Mesendoderm (in vitro differentiated cells): ENCODE measurements at places on chromosomes 11 and 22.

GRCh38 chr11:82577246-82577645, 156.4 kb downstream of the FAM181B start:
- DNase-seq, result no peak

GRCh38 chr11:23897453-23898286, 599.2 kb upstream of the LUZP2 start:
- DNase-seq, result no peak

DNA sequence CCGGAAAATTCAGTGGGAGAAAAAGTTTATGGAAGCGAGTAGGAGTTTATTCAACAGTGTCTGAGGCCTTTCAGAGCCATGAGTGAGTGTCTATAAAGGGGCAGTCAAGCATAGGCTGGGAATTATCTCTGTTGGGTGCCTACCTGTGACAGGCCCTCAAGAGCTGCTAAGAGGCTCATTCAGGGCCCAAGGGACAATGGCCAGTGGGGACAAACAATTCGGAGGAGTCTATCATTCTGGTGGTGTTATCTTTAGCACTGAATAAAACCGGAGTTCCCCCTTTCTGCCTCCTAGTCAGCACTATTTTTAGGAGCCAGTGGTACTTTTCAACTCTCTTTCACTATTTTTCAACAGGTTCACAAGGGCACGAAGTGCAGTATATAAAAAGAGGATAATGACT, 89.5 kb upstream of the HTATIP2 start:
- DNase-seq, result peak; percentile 19

DNA sequence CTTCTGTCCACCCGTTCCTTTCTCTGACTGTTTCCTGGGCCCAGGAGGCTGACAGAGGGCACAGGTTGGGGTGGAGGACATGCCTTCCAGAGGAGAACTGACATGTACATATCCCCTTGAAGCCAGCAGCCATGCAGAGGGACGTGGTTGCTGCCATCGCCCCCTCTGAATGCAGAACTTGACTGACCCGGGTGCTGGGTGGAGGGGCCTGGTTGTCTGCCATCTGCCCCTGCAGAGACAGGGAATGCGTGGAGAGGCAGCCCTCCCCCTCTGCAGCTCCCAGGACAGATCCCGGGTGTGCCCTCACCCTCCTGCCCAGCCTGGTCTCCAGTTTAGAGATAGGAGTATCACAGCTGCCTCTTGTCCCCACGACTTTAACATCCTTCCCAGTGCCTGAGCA, 383.0 kb upstream of the B3GAT1 start:
- no peak for DNase-seq

GRCh38 chr11:118138839-118139420, 13.7 kb downstream of the SCN4B start:
- DNase-seq, result no peak

- peak; percentile 75 for DNase-seq
Observed at GRCh38 chr22:45216133-45217003, 24.3 kb downstream of the KIAA0930 start.

DNA sequence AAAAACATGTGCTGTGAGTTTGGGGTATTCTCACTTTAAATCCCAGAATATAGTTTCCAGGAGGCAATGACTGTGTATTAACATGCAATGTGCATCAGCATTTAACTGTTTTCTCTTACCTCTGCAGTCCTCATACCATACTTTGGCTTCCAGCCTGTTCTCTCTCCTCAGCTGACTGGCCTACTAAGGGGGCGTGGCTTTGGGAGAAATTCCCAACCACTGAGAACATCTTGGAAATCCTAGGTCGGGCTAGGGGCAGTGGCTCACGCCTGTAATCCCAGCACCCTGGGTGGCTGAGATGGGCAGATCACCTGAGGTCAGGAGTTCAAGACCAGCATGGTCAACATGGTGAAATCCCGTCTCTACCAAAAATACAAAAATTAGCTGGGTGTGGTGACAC, 13.5 kb upstream of the ZC3H12C start:
- DNase-seq, result peak; percentile 60

- no peak for DNase-seq
Observed at GRCh38 chr11:4863876-4864275, 14.9 kb upstream of the OR51S1 start.

GRCh38 chr22:39556970-39557841, 13.3 kb upstream of the CACNA1I start:
- no peak for DNase-seq

GRCh38 chr11:3684129-3684818, 13.1 kb upstream of the CHRNA10 start:
- DNase-seq, result no peak

- peak; percentile 75 for DNase-seq
Observed at GRCh38 chr11:116857936-116858335, 20.5 kb upstream of the APOA1 start.

GRCh38 chr11:17015627-17016126, 1.5 kb upstream of the PLEKHA7 start:
- DNase-seq, result no peak

GRCh38 chr22:23180301-23180892, at the start of gene BCR:
BCR (plus strand) TSS chr22:23180509; CDS start chr22:23180961, 452 bp downstream.
- peak; percentile 70 for DNase-seq

- no peak for DNase-seq
Observed at GRCh38 chr11:111635706-111636045, 33.4 kb downstream of the SIK2 start.

GRCh38 chr11:134524201-134524600, 112.2 kb upstream of the B3GAT1 start:
- DNase-seq, result no peak

DNA sequence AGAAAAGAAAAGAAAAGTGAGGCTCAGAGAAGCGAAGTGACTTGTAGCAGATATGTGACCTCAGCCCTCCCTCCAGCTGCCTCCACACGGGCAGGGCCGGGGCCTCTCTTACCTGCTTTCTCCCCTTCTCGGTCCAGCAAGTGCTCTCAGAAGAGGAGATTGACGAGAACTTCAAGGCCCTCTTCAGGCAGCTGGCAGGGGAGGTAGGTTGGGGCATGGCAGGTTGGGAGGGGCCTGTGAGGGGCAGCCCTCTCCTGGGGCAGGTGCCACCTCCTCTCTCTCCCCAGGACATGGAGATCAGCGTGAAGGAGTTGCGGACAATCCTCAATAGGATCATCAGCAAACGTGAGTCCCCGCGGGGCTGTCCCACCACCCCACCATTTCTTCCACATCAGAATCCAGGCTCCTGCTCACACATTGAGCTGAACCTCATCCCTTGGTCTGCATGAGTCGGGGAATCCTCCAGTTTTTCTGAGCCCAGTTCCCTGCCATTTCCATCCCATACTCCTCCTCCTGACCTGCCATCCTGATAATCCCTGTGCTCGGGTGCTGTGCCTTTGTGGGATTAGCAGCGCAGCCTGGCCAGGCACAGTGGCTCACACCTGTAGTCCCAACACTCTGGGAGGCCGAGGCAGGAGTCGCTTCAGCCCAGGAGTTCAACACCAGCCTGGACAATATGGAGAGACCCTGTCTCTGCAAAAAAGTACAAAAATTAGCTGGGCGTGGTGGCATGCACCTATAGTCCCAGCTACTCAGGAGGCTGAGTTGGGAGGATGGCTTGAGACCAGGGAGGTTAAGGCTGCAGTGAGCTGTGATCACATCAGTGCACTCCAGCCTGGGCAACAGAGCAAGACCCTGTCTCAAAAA, 26.4 kb downstream of the CAPN1 start:
- no peak for DNase-seq

DNA sequence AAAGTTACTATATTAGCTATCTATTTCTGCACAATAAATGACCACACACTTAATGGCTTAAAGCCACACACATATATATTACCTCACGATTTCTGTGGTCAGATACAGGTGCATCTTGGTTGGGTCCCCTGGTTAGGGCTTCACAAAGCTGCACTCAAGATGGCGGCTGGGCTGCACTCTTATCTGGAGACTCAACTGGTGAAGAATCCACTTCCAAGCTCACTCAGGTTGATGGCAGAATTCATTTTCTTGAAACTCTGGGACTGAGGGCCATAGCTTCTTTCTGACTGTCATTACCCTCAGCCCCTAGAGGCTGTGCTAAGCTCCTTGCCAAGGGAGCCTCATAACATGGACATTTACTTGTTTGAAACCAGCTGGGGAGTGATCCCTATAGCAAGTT, 5.1 kb upstream of the MS4A10 start:
- DNase-seq, result no peak

DNA sequence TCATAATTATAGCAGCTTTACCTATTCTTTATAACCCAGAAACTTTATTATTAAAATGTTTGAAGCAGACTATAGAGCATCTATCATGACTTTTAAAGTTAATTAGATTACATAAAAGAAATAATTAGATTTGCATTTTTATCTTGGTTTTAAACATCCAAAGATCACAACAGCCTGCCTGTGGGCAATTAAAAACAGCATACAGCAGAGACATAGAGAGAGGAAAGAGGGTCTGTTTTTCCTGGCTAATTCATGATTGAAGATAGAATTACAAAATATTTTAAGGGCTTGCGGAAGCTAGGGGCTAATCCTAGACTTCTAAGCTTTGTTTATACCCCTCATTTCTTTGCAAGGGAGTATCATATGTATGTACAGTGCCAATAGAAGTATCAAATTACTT, 178.1 kb downstream of the SOX6 start:
- DNase-seq, result no peak

DNA sequence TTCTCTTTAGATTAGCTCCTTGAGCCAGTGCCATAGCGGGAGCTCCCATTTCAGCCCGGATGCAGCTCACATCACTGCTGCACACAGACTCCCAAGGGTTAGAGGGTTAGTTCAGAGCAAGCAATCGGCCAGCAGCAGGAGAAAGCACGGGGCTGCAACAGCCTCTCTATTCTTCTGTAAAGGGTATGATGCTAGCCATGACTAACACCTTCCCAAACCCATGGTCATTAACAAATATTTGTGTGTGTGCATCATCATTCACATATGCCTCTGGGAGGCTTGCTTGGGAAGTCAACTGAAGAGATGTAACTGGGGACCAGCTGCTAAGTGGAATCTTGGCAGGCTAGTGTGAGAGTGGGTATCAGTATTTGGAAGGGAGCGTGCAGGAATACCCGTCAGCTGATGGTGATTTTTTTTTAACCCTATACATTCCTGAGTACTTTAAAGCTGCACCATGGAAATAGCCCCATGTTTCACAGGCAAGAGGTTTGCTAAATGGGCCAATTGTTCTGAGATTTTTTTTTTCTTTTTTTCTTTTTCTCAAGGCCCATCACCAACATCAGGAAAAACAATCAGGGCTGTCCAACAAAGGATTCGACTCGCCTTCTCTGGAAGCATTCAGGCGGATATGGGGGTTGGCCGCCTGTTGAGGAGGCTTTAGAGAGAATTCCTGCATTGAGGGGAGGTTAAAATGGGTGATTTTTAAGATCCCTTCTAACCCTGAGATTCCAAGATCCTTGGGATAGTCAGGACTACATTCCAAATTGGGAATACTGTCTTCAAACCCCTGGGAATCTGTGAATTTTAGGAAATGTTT, 33.2 kb upstream of the CCDC89 start:
- DNase-seq, result peak; percentile 97

DNA sequence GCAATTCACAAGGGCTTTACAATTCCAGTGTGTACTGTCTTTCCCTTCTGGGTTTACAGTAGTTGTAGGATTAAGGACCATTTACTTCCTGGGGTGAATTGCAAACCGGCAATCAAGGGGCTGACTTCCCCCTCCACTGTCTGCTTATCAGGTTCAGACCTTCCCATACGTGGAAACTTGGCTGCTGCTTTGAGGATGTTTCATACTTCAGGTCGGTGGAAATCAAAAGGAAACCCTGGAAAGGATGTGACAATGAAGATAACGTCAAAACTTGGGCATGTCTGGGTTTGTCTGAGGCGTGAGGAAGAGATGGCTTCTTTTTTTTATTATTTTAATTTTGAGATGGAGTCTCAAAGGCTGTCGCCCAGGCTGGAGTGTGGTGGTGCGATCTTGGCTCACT, 2.1 kb upstream of the RTCB start:
- no peak for DNase-seq

- DNase-seq, result no peak
Observed at GRCh38 chr22:44325718-44326490, 13.2 kb upstream of the SHISAL1 start.

DNA sequence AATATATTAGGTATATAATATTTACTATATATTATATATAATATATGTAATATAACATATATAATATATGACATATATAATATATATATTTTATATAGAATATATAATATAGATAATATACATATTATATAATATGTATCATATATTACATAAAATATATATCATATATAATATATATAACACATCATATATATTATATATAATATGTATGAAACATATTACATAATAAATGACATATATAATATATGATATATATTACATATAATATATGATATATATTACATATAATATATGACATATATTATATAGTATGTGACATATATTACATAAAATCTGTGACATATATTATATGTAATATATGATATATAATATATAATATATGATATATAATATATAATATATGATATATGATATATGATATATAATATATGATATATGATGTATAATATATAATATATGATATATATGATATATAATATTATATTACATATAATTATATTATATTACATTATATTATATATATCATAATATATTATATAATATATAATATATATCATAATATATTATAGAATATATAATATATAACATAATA, 119.5 kb upstream of the RIMBP3 start:
- no peak for DNase-seq

GRCh38 chr22:37162221-37163095, 12.7 kb upstream of the IL2RB start:
- no peak for DNase-seq

DNA sequence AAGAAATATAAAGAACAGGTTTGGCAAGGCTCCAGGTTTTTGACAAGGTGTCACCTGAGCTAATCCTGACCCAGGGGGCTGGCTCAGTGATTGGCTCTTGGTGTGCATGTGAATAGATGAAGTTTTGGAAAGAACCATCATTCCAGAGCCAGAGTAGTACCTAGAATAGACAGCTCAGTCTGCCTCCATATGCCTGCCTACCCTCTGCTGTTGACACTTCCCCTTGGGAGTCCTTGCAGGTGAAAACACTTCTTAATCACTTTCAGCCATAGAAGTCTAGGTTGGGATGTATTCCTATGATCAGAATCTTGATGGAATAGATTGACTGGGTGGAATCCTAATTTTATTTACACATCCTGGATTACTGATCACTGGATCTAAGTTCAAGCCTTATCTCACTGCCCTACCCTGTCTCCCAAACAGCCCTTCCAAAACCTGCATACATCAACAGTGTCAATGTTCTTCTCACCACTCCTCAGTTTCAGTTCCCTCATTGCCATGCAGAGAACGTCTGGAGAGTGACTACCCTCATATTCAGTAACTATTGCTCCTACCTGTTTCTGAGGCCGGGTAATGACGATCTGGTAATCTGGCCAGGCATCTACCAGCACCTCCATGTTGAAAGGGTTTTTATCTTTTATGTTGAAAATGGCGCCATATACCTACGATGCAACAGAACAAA, 6.7 kb downstream of the GLYATL2 start:
- DNase-seq, result no peak

DNA sequence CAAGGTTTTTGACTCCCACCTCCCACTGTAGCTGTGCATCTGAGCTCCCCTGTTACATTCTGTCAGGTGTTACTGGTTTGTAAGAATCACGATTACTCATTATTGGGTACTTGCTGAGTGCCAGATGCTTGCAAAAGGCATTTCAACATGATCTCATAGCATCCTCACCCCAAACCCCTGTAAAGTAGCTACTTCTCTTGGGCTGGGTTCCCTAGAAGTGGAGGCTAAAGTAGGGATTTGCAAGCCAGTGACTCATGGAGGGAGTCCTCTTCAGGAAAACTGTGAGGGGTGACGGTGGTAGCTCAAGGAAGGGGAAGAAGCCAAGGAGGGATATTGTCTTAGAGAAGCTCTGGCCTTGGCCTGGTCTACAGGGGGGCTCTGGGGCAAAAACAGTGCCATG, 78.6 kb downstream of the TIMP3 start:
- DNase-seq, result no peak

GRCh38 chr11:117449111-117449693, 121.5 kb downstream of the CEP164 start:
- peak; percentile 65 for DNase-seq
